Smooth muscle cell of the umbilical artery (primary cell): ENCODE measurements at places on chromosomes 7 and 10. TPM values are rescaled to one million over a fixed set of nuclear protein-coding genes. Genes with fewer than 3 reads are reported as not detected.

Gene KCNIP2
- 0.59 and 1.1 TPM in 2 replicates for total RNA-seq

Gene CALML3
- not detected in 2 replicates for total RNA-seq

Gene ANKRD2
- total RNA-seq = 0.74 and 0.89 TPM in 2 replicates

Gene HOXA10
- total RNA-seq = 13.7 and 26.7 TPM in 2 replicates

Gene SKIDA1
- 0.30 and 0.42 TPM in 2 replicates for total RNA-seq

Gene LIPK
- total RNA-seq = not detected in 2 replicates

Gene RHOBTB1
- 17.7 and 24.3 TPM in 2 replicates for total RNA-seq

Gene ZNF804B
- not detected in 2 replicates for total RNA-seq

Gene CYP2E1
- 0.60 and 0.89 TPM in 2 replicates for total RNA-seq

Gene LBX1
- not detected in 2 replicates for total RNA-seq

Gene ASZ1
- not detected in 2 replicates for total RNA-seq

Gene ZNF467
- total RNA-seq = 0.14 and 0.59 TPM in 2 replicates

Gene UNCX
- not detected in 2 replicates for total RNA-seq

Gene CRPPA
- total RNA-seq = 1.7 and 2.7 TPM in 2 replicates

Gene HMX3
- total RNA-seq = not detected in 2 replicates

Gene RAMP3
- total RNA-seq = not detected in 2 replicates

Gene WNT8B
- not detected in 2 replicates for total RNA-seq

Gene DOCK4
- 4.8 and 14.4 TPM in 2 replicates for total RNA-seq

Gene GBX1
- not detected in 2 replicates for total RNA-seq

Gene ERVW-1
- not detected in 2 replicates for total RNA-seq

Gene RP9
- total RNA-seq = 6.5 and 7.7 TPM in 2 replicates

Gene DNA2
- 3.9 and 8.9 TPM in 2 replicates for total RNA-seq

Gene TMEM213
- total RNA-seq = not detected in 2 replicates

Gene SPDYE2
- total RNA-seq = not detected in 2 replicates

Gene MICU1
- total RNA-seq = 47.9 and 57.9 TPM in 2 replicates

Gene TAS2R41
- 0.14 TPM in 1 of 2 replicates, not detected in the other for total RNA-seq

Gene DEPP1
- total RNA-seq = 4.5 and 20.9 TPM in 2 replicates

Gene ACSM6
- not detected in 2 replicates for total RNA-seq

Gene TFEC
- under 0.01 and 0.46 TPM in 2 replicates for total RNA-seq

Gene DLX5
- 0.30 TPM in 1 of 2 replicates, not detected in the other for total RNA-seq

Gene KLLN
- total RNA-seq = 0.42 and 0.59 TPM in 2 replicates

Gene OR6B1
- not detected in 2 replicates for total RNA-seq

Gene CRYGN
- total RNA-seq = not detected in 2 replicates

Gene HOXA11
- 13.2 and 13.4 TPM in 2 replicates for total RNA-seq

Gene INPP5A
- 34.7 and 37.8 TPM in 2 replicates for total RNA-seq

Gene SLC18A3
- not detected in 2 replicates for total RNA-seq

Gene PRTFDC1
- 6.8 and 11.3 TPM in 2 replicates for total RNA-seq

Gene ATOH7
- total RNA-seq = not detected in 2 replicates

Gene ARHGEF5
- 0.23 and 0.89 TPM in 2 replicates for total RNA-seq

Gene CDNF
- total RNA-seq = 0.51 and 0.59 TPM in 2 replicates

Gene PRPS1L1
- not detected in 2 replicates for total RNA-seq

Gene UCMA
- total RNA-seq = not detected in 2 replicates

Gene ANKRD1
- total RNA-seq = 6.2 and 56.1 TPM in 2 replicates

Gene COL1A2
- total RNA-seq = 7,304 and 14,627 TPM in 2 replicates

Gene NKX1-2
- not detected in 2 replicates for total RNA-seq

Gene LRMDA
- 0.30 and 0.92 TPM in 2 replicates for total RNA-seq

Gene MPLKIP
- total RNA-seq = 11.3 and 12.3 TPM in 2 replicates
